ENCODE measurements at places on chromosomes 1 and 21.
A peak's percentile ranks its signal among the peaks of the same experiment; 100 is the strongest.

DNA sequence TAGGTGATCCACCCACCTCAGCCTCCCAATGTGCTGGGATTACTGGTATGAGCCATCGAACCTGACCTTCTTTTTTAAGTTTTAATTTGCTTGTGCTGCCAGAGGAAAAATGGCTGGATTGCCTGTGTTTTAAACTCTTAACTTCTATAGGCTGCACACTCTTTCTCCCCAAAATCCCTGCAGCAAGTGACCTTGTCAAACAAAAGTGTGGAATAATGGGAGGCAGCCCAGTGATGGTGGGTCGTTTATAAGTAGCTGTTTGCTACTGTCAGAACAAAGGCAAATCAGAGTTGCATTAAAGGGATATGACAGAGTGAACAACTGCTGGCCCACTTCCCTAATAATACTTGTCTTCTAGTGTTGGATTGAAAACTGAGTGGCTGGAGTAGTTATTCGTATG, 74.2 kb downstream of the ADGRL2 start:
- DNase-seq = no peak

DNA sequence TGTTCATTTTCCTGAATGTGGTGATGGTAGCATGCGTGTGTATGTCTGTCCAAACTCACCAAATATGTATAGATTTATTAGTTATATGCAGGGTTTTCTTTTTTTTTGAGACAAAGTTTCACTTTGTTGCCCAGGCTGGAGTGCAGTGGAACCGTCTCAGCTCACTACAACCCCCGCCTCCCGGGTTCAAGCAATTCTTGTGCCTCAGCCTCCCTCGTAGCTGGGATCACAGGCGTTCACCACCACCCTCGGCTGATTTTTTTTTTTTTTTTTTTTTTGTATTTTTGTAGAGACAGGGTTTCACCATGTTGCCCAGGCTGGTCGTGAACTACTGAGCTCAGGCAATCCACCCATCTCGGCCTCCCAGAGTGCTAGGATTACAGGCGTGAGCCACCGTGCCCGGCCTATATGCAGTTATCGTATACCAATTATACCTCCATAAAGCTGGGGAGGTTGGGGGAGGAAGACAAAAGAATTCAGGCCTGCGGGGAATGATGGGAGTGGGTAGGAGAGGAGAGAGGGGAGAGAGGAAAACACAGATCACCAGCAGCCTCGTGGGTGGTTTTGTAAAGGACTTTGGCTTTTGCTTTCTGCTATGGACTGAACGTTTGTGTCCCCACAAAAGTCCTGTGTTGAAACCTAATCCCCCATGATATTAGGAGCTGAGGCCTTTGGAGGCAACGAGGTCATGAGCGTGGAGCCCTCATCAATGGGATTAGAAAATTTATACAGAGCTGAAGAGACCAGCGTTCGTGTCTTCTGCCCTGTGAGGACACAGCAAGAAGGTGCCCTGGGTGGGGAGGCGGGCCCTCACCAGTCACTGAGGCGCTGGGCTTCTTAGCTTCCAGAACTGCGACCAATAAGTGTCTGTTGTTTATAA, 4.4 kb upstream of the HNRNPU start:
- no peak for DNase-seq

GRCh38 chr21:32795376-32795775, 23.8 kb upstream of the PAXBP1 start:
- no peak for DNase-seq

GRCh38 chr21:45356653-45357435, 48.1 kb upstream of the COL18A1 start:
- DNase-seq = no peak

- no peak for DNase-seq
Observed at GRCh38 chr1:162677607-162678371, 45.5 kb downstream of the DDR2 start.

DNA sequence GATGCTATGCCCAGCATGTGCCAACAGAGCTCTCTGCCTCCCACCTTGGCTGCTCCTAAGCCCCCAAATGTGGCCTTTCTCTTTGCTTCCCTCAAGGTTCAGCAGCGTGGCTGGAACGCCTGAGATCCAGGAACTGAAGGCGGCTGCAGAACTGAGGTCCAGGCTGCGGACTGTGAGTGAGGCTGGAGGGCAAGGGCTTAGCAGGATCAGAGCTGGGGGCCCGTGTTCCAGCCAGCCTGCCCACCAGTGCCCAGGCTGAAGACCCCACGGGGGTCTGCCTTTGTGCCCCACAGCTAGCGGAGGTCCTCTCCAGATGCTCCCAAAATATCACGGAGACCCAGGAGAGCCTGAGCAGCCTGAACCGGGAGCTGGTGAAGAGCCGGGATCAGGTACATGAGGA, 14.6 kb downstream of the IKBKE start:
- DNase-seq = no peak

GRCh38 chr1:44860331-44860730, 17.3 kb upstream of the PTCH2 start:
- no peak for DNase-seq

DNA sequence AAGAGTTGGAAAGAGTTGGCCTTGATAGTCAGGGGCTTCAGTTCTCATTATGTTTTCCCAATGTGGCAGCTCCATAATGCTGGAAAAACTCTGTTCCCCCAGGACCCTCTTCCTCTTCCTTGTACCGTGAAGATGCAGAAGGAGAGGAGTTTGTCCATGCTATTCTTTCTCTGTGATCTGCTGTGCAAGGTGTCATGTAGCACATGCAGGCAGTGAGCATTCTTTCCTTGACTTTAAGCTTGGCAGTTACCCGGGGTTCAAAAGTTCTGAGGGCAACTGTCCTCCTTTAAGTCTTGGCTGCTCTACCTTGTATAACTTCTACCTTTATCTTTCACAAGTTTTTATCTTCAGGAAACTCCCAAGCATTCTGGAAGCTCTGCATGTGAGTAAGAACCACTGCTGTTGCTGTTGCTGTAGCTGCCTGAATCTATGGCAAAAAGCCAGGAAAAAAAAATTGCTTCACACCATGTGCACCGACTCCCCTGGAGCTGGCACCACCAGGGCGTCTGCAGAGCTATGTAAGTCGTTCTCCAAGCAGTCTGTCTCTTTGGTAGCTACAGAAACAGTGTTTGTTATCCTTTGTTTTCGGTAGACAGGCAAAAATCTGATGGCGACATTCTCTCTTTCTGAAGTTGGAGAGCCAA, 42.7 kb upstream of the SLC16A1 start:
- peak; percentile 73 for DNase-seq

DNA sequence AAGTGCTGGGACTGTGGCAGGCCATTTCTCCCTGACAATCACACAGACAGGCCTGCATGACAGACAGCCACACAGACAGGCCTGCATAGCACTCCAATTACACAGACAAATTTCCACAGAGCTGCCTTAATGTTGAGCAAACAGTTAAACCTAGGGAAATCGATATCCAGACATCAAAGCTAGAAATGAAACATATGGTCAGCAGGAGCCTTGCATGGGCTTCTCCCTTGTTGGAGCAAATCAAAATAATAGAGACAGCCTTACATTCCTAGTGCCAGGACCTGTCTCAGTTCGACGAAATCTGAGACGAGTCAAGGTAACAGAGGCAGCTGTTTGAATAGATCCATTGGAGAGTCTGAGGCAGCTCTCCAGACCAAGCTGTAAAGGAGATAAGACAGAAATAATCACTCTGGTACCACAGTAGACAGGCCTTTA, 42.4 kb downstream of the OLFML3 start:
- DNase-seq = no peak

- peak; percentile 23 for DNase-seq
Observed at GRCh38 chr1:205229916-205230700, 2.4 kb downstream of the TMCC2 start.

DNA sequence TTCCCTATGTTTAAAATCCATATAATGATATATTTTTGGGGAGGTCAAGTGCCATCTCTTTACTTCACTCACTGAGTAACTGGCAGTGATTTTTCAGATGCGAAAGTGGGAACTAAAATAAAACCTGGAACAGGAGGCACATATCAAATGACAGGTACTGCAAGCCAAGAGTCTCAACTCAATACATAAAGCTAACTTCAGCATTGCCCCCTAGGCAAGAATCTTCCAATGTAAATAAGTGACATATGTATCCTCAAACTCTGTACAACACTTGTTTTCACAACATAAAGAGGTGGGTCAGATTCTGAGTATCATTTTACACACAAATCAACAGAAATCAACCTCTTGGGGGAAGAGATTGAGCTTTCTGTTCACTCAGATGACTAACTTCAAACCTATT, 18.1 kb downstream of the DCAF8 start:
- no peak for DNase-seq

DNA sequence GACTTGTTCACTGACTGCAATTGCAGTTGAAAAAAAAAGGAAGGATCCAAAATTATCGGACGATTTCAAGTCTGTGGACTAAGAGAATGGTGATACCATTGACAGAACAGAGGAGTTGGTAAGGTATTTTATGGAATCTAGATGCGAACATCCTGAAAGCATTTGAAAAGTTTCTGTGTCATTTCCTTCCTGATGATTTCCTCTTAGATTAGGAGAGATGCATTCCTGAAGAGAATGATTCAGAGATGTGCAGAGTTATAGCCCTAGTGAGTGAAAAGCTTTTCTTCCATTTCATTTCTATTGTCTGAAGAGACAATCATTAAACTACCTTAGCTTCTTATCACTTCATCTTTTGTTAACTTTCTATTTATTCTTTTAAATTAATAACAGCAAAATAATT, 200.0 kb downstream of the KCNK2 start:
- DNase-seq = no peak

DNA sequence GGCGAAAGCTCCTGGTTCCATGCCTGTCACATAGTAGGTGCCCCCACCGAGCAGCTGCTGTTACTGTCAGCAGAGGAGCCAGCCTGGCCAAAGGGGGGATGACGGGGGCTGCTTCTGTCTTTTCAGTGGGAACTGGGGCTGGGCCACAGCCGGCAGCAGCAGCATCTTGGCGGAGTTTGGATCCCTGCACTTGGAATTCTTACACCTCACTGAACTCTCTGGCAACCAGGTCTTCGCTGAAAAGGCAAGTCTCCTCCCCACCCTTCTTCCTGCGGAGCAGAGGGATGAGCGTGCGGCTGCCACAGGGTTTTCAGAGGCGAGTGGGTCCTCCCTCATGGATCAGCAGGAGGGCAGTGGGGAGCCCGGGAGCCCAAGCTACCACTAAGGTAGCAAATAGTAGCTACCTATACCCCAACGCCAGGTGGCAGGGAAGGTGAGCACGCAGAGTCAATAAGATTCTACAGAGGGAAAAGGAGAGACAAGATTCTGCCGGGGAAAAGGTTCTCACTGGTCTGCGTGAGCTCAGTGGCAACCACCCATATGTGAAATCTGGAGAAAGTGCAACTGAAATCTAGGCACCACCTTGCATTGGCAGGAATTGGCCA, 41.4 kb upstream of the SELENON start:
- DNase-seq = no peak

DNA sequence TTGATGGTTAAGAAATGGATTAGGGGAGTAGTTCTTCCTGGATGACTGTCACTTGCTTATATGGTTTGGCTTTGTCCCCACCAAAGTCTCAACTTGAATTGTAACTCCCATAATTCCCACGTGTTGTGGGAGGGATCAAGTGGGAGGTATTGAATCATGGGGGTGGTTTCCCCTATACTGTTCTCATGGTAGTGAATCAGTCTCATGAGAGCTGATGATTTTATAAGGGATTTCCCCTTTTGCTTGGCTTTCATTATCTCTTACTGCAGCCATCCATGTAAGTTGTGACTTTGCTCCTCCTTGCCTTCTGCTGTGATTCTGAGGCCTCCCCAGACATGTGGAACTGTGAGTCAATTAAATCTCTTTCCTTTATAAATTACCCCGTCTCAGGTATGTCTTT, 1621.1 kb downstream of the MRPL39 start:
- DNase-seq = no peak

DNA sequence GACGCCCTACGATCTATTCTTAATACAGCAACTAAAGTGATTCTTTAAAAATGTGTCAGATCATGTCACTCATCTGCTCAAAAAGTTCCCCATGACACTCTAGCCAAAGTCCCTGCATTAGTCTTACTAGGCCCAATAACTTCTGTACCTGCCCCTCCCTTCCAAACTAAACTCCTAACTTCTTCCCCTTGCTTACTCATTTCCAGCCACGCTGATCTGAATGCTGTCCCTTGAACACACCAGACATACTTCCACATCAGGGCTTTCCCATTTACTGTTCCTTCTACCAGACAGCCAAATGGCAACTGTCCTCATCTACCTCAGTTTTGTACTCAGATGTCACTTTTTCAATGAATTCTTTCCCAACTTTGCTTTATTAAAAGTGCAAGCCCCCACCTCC, 1.2 kb downstream of the PPT1 start:
- DNase-seq = no peak

DNA sequence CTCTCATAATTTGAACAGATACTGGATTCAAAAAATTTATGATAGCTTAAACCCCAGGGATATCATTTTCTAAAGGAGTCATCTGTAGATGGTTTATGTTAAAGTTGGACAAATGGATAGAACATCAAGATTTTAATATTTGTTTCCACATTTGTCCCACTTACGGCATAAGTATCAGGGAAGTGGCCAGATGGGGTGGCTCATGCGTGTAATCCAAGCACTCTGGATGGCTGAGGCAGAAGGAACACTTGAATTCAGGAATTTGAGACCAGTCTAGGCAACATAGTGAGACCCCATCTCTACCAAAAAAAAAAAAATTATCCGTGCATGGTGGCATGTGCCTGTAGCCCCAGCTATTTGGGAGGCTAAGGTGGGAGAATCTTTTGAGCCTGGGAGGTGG, 229.1 kb downstream of the GPR52 start:
- DNase-seq = no peak

GRCh38 chr1:110068646-110069403, 1.6 kb downstream of the ALX3 start:
- DNase-seq = no peak

GRCh38 chr1:19360843-19361610, 48.9 kb downstream of the SLC66A1 start:
- no peak for DNase-seq

DNA sequence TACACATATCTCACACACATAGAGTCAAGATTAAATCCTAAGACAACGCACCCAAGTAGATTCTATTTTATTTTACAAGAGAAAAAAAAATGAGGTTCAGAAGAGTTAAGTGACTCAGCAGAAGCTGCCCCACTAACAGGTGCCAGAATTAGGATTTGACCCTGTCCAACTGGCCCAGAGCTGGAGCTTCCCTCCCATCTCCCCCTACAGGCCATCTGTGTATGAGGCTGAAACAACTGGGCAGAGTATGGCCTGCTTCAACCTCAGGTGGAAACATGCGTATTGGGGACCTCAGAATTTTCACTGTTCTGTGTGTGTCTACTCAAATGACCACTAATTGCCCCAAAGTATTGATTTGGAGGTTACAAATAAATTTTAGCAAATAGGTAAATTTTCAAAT, 29.9 kb downstream of the PSMG1 start:
- no peak for DNase-seq

- DNase-seq = no peak
Observed at GRCh38 chr1:23984417-23985186, 4.5 kb upstream of the SRSF10 start.

- DNase-seq = no peak
Observed at GRCh38 chr1:192080684-192081083, 77.6 kb upstream of the RGS18 start.
